ENCODE measurements at places on chromosomes 4 and X.

DNA sequence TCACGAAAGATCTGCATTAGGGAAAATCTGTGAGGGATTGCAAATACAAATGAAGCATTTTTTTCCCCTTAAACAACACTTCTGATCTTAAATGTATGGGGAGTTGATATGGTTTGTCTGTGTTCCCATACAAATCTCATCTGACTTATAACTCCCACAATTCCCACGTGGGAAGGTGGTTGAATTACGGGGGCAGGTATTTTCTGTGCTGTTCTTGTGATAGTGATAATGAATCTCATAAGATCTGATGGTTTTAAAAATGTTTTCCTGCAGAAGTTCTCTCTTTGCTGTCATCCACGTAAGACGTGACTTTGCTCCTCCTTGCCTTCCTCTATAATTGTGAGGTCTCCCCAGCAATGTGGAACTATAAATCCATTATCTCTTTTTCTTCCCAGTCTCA lies 107.4 kb upstream of the KCNIP4 start:
- DNase-seq = no peak

DNA sequence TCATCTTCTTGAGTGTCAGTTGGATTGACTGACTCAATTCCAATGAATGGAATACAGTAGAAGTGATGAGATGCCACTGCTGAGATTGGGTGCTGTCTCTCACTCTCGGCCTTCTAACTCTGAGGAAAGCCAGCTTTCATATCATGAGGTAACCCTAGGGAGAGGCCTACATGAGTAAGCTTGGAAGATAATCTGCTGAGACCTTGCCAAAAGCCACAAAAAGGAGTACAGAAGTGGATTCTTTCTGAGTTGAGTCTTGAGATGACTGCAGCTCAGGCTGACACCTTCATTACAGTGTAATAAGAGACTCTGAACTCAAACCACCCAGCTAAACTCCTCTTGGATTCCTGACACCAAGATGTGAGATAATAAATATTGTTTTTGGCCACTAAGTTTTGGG lies 537.4 kb upstream of the MAGEB18 start:
- no peak for DNase-seq

- no peak for DNase-seq
Measured at GRCh38 chrX:17596546-17597205, 140.6 kb upstream of the SCML1 start.

GRCh38 chr4:145453163-145453520 lies 28.5 kb upstream of the SMAD1 start:
- no peak for DNase-seq

DNA sequence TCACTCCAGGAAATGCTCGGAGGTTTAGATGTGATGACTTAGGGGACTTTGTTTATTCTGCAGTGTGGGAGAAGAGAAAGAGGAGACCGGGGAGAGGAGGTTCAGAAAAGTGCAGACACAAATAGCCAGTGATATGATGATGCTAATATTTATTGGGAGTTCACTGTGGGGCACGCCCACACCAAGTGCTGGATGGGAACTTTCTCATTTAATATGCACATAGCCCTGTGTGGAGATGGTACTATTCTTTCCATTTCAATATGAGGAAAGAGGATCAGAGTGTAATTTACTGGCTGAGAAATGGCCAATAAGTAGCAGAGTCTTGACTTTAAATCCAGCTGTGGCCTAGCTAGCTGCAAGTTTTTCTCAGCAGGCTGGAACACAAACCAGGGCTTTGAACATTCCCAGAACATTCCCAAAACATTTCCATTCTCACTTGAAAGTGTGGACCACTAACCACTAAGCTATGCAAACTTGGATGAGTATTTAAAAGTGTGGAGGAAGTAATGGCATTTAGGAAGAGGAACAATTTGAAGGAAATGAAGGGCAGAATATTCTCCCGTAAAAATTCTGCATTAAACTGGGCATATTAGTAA lies 231.7 kb downstream of the HS3ST1 start:
- no peak for DNase-seq

GRCh38 chr4:74969507-74970474 lies 36.9 kb downstream of the PARM1 start:
- no peak for DNase-seq

GRCh38 chr4:177582992-177583391 lies 140.8 kb upstream of the AGA start:
- DNase-seq = no peak

DNA sequence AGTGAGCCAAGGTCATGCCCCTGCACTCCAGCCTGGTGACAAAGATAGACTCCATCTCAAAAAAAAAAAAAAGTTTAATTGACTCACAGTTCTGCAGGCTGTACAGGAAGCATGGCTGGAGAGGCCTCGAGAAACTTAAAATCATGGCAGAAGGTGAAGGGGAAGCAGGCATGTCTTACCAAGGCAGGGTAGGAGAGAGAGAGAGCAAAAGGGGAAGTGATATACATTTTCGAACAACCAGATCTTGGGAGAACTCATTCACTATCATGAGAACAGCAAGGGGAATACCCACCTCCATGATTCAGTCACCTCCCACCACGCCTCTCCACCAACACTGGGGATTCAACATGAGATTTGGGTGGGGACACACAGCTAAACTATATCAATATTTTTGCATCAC lies 315.2 kb upstream of the HTR2C start:
- DNase-seq = no peak

DNA sequence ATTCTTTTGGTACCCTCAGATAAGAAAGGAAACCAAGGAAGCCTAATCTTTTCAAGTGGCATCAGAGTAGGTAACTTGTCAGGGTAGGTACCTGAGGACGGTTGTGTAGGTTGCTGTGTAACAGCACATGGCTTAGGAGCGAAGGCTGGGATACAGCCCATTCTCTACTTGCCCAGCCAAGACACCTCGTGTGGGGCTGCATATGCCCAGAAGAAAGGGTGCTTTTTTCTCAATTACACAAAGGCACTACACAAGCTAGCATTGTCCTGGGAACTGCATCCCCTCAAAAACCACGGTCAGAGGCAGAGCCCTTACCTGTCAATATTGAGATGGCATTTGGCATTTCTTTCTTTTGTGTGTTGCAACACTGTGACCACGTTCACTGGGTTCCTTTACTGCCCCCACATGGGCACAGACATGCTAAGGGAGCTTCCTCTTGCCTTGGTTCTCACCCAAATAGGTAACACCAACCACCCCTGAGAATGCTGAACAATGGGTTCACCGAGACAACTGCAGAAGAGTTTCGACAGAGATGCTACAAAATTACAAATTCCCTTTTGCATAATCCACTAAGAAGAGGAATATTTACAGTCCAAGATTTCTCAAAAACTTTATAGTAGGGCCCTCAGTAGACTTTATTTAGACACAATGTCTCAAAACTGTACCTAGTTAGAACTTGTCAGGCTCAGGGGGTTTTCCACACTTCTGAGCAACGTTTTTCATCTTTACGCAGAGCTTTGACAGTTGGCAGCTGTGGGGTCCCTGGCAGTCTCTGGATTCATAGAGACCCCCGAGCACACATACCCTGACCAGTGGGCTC lies 35.8 kb upstream of the TNIP3 start:
- DNase-seq = no peak

- no peak for DNase-seq
Measured at GRCh38 chr4:125703443-125703842, 388.7 kb downstream of the FAT4 start.

DNA sequence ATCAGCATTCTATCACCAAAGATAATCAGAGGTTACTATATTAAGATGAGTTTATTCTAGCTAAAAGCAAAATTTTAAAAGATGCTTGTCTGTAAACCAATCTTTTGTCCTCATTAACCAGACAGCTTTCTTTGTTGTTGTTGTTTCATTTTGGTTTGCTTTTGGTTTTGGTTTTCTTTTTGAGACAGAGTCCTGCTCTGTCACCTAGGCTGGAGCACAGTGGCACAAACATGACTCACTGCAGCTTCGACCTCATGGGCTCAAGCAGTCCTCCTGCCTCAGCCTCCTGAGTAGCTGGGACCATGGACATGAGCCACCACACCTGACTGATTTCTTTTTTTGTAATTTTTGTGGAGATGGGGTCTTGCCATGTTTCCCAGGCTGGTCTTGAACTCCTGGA lies 102.9 kb downstream of the COX18 start:
- no peak for DNase-seq

DNA sequence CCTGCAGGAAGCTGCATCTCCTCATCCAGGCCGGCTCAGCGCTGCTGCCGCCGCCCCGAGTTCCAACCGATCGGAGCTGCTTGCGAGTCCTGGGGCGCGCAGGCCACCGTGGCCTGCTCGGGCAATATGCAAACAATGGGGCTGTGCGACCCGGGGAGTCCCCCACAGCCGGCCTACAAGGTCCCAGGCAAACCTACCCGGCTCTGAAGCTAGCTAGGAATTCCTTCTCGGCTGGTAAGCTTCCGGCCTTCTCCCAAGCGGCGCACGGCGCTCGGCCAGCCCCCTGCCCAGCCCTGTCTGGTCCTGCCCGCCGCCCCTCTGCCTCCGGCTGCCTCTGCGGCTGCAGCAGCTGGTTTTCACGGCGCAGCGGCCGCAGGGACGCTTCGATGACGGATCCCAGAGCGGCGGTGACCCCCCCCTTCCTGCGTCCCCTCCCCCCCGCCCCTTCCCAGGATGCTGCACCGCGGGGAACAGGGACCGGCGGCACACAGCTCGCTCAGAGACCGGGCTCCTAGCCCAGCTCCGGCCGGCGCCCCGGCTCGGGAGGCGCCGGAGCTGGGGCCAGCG lies 59.4 kb downstream of the TSC22D3 start:
- DNase-seq = peak; percentile 9

- DNase-seq = no peak
Measured at GRCh38 chr4:112853662-112854256, 195.7 kb upstream of the ANK2 start.

DNA sequence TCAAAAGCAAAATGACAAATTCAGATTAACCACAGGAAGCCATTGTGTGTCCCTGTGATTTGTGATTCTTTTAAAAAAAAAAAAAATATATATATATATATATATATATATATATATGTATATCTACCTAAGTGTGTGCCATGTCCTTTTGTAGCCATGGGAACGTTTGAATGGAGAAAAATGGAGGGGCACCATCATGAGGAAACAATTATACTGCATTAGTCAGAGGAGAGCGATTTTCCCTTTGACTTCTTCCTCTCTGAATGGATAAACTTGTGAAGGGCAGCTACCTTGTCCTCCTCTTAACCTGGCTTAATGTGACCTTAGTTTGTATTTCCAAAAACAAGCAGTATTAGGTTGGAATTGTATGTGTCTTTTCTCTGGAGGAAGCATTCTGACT lies 23.3 kb upstream of the CBLL2 start:
- no peak for DNase-seq

- DNase-seq = no peak
Measured at GRCh38 chr4:41427306-41427882, 110.6 kb upstream of the LIMCH1 start.

GRCh38 chr4:38455092-38455862 lies 208.7 kb upstream of the KLF3 start:
- DNase-seq = no peak

DNA sequence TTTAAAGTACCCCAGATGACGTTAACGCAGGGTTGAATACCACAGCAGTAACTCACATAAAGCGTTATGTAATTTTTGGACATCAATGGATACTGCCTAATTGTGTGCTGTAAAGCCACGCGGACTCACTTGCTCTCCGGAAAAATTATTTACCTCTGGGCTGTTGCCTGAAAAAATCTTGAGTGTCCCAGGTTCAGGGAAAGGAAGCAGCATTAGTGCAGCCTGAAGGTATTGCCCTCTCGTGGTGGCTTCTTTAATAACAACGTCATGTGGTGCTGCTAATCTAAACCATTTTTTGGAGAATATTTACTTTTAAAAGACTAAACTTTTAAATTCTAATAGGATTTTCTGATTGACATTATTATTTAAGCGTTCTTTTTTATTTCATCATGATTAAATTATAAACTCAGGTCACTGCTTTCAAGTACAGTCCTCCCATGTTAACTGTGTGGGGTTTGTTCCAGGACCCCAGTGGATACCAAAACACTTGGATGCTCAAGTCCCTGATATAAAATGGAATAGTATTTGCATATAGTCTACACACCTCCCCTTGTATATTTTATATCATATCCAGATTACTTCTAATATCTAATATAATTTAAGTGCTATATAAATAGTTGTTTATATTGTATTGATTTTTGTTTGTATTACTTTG lies 384.8 kb downstream of the FAM133A start:
- DNase-seq = no peak

DNA sequence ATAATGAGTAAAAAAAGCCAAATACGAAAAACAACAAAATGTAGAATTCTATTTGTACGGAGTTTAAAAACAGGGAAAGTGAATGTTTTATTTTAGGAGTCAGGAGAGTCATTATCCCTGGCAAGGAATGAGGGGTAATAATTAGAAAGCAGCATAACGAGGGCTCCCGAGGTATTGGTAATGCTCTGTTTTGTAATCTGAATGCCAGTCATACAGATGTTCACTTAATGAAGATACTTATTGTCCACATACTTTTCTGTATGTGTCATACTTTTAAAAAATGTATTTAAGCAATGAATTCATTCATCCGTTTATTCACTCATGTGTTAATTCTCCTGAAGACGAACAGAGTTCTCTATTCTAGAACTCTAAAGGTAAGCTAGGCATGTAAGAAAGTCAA lies 87.8 kb upstream of the BMP2K start:
- DNase-seq = no peak

DNA sequence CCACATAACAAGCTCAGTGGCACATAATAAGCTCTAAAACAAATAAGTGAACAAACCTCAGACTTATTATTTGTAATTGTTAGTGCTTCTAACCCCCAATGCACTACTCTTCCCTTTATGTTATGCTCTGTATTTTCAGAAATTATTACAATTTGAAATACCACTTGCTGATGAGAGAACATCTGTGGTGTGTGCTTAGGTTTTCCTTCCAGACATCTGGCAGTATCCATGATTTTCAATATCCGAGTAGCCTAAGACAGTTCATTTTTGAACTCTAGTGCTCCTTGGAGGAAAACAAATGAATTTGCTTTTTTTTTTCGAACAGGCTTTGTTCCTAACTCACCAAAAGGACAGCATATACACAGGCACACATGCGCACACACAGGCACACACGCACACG lies 278.7 kb upstream of the CLNK start:
- no peak for DNase-seq

GRCh38 chr4:102868153-102868780 lies 525 bp upstream of the CISD2 start:
- DNase-seq = no peak

GRCh38 chr4:52103319-52103718 lies 52.2 kb downstream of the SPATA18 start:
- DNase-seq = no peak

GRCh38 chr4:169030562-169030982 lies 20.5 kb upstream of the CBR4 start:
- DNase-seq = no peak

All from NCI-H1930 (cell line).